ENCODE measurements at places on chromosomes 2 and 18. TPM values are rescaled to one million over a fixed set of nuclear protein-coding genes. Genes with fewer than 3 reads are reported as not detected.

Gene G6PC2
- not detected for total RNA-seq

Gene ITM2C
- 112 TPM for total RNA-seq

Gene KCNIP3
- total RNA-seq, result 6.9 TPM

Gene SLC4A3
- total RNA-seq, result 32.1 TPM

Gene NDUFV2
- total RNA-seq, result 95.1 TPM

Gene FRZB
- total RNA-seq, result 19.8 TPM

Gene STK36
- 20.9 TPM for total RNA-seq

Gene RAB6C
- total RNA-seq, result 0.78 TPM

DNA sequence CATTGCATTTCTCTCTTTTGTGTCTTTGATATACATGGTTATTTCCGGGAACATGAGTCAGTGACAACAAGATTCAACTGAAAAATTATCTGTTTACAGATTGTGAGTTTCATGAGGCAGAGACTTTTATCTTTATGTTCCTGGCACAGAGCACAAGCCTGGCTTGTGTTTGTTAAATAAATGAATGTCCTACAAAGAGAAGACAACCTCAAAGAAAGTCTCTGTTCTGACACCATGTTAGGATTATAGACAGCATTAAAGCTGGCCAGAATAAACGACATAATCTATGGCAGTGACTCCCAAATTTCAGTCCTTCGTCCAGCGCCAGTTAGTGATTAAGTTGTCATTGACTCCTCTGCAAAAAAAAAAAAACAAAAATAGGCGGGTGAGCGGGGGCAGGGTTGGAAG is 97.4 kb upstream of the DNAJC10 start:
- DNase-seq, result no peak

DNA sequence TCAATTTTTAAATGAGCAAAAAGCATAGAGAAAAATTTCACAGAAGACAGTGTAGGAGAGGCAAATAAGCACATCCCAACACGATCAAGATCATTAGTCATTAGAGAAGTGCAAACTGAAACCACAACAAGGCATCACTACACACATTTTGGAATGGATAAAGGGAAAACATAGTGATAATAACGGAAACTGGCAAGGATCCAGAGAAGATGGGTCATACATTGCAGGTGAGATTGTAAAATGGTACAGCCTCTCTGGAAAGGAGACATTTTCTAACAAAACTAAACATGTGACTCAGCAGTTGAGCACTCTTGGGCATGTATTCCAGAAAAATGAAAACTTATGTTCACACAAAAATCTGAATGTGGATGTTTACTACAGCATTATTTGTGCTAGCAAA is 98.3 kb upstream of the TMEM17 start:
- no peak for DNase-seq

GRCh38 chr2:105760191-105760590 is 15.5 kb downstream of the NCK2 start:
- no peak for DNase-seq

GRCh38 chr18:79964330-79965118 is at the start of gene HSBP1L1:
Gene HSBP1L1 (plus strand): TSS chr18:79964643. CDS start chr18:79964736, 93 bp downstream.
- DNase-seq, result no peak

DNA sequence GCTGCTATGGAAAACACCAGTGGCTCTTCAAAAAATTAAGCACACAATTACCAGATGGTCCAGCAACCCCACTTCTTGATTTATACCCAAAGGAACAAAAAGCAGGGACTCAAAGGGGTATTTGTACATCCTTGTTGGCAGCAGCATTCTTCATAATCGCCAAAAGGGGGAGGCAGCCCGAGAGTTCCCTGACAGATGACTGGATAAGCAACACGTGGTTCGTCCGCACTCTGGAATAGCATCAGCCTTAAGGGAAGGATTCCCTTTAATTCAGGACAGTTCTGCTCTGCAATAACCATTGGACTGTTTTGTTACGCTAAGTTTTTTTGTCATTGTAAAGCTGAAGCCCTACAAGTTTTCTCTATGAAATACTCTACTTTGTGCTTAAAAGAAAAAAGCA is 76.7 kb upstream of the TWIST2 start:
- no peak for DNase-seq

GRCh38 chr18:70659036-70659925 is 370.4 kb downstream of the SOCS6 start:
- no peak for DNase-seq

- DNase-seq, result no peak
These were observed 287.1 kb upstream of the ATP5MC3 start for GRCh38 chr2:175468431-175469098.

DNA sequence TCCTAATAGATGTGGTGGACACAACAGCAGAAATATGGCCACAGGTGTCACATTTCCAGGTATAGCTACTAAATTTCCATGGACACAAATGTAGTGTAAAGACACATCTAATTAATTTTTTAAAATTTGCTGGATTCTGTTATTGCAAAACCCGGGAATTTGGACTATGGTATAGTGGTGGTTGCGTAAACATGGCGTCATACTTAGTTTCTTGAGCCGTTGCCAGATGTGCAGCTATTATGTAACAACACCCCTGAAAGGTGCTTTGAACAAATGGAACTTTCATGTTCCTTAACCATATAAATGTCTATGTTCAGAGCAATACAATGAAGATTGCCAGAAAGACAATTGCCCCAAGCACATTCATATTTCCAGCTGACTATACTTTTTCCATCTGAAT is 85.9 kb downstream of the HRH4 start:
- DNase-seq, result no peak

DNA sequence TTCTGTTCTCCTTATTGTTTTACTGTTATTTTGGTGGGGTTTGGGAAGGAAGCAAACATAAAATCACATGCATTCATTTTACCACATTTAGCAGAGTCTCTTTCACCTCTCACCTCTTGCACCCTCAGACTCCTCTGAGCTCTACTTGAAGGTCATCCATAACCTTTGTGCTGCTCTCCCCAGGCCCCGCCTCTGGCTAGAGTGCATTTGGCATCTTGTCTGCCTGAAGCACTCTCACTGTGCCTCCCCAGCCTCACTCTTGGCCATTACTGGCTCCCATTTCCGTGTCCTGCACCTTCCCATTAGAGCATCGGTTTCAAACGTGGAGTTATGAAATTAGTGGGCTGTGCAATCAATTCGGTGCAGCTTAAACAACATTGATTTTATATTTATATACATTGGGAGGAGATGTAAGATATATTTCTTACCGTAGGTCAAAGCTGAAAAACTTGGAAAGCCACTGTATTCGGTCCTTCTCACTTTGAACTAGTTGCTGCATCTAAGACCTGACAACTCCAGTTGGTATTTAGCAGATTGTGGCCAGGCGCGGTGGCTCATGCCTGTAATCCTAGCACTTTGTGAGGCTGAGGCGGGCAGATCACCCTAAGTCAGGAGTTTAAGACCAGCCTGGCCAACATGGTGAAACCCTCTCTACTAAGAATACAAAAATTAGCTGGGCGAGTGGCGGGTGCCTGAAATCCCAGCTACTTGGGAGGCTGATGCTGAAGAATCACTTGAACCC is 6.9 kb upstream of the ZFAND2B start:
- no peak for DNase-seq

GRCh38 chr18:32301976-32302743 is 112.3 kb downstream of the MEP1B start:
- DNase-seq, result no peak

- no peak for DNase-seq
These were observed 105.0 kb upstream of the SMAD7 start for GRCh38 chr18:49055754-49056172.

GRCh38 chr2:72916743-72917137 is 579 bp upstream of the EMX1 start:
- DNase-seq, result no peak

DNA sequence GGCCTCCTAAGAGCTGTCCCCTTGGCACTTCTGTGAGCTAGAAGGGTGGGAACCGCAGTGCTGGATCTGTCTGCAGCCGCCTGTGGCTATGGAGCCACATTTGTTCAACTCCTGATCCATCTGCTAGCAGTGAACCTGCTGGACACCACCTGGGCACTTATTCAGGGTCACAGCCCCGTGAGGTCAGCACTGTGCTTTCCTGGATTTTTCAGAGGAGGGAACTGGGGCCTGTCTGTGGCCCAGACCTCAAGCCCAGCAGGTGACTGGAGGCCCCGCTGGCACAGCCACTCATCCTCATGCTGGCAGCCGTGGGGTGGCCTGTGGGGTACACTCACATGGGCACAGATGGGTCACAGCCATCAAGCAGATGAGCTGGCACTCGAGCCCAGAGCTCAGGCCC is 155.3 kb downstream of the TFCP2L1 start:
- no peak for DNase-seq

- no peak for DNase-seq
These were observed 3.5 kb upstream of the NEURL3 start for GRCh38 chr2:96508521-96509113.

DNA sequence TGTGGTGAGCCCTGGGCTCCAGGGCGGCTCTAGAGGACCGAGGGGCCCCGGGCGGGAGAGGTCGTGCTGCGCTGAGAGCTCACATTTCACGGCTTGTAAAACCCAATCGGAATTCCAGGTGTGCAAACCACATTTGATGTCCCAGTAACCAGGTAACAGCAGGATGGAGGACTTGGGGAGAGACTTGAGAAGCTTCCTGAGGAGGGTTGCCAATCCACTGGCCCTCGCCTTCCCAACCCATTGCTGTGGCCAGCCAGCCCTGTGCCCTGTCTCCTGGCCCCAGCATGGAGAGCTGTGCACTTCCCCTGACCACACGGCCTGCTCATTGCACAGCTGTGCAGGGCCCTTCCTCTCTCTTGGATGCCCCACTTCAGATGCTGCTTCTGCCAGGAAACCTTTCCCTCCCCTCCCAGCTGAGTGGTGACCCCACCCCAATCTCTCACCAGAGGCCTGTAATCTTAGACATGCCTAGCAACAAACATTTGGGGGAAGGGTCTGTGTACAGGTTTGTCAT is 39.6 kb downstream of the ASB1 start:
- DNase-seq, result no peak

GRCh38 chr2:162244541-162245031 is 1.3 kb upstream of the FAP start:
- DNase-seq, result no peak

All from occipital lobe (tissue), 3 donors.